ENCODE measurements at places on chromosomes 11 and 22.

DNA sequence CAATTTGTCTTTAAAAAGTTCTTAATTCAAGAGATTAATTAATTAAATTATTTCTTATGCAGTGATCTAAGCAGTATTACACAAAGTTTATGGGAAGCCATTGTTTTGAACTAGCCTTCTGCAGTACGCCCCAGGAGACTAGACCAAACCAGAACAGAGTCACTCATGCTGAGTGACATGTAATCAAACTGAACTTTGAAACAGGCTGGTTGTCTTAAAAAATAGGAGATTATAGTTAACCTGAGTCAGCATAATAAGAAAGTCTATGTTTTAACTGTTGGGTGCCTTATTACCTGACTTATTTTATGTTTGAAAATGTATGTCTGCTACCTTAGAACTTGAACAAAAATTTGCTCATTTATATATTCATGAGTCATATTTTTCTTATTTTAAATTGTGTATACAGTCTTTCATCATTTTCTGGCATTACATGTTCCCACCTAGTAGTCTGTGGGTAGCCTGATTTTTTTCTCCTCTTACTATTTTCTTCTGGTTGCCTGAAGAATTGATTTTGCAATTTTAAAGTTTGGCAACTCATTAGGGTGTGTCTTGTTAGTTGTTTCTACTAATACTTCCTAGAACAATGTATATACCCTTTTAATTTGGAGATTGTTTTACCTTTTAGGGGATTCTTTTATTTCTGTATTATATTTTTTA is 161.4 kb downstream of the AASDHPPT start:
- DNase-seq, result no peak

DNA sequence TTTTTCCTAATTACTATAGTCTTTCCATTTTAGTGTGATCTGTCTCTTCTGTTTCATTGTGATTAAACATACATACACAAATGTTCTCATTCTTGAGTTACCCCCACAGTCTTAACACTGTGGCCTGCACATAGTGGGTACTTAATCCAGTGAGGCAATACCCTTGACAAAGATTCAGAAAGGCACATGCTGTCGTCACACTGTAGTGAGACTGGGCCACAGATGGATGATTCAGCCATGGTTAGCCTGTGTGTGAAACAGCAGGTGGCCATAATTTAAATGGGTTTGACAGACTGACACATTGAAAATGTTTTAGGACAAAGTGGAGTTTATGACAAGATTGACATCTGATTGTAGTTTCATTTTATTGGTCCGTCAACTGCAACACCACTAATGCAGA is 313.1 kb downstream of the C11orf87 start:
- DNase-seq, result no peak

DNA sequence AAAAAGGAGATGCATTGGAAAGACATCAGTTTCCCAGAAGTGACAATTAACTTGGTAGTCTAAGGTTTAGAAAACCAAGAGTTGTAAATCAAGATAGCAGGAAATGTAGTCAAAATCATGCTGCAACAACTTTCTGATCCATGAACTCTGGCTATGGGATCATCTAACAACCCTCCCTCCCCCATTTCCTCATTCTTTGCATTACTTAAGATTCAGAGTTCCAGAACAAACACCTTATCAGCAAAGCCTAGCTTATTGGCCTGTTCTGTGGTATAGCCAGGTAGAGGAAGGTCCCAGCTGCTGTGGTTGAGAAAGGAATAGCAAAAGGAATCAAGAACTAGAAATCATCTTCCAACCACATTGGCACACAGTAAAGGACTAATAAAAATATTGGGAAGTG is 651.1 kb downstream of the METTL15 start:
- no peak for DNase-seq

GRCh38 chr11:81219661-81220060 is 1514.0 kb downstream of the FAM181B start:
- no peak for DNase-seq

- no peak for DNase-seq
Measured at GRCh38 chr22:26482161-26482560, 1.4 kb downstream of the HPS4 start.

DNA sequence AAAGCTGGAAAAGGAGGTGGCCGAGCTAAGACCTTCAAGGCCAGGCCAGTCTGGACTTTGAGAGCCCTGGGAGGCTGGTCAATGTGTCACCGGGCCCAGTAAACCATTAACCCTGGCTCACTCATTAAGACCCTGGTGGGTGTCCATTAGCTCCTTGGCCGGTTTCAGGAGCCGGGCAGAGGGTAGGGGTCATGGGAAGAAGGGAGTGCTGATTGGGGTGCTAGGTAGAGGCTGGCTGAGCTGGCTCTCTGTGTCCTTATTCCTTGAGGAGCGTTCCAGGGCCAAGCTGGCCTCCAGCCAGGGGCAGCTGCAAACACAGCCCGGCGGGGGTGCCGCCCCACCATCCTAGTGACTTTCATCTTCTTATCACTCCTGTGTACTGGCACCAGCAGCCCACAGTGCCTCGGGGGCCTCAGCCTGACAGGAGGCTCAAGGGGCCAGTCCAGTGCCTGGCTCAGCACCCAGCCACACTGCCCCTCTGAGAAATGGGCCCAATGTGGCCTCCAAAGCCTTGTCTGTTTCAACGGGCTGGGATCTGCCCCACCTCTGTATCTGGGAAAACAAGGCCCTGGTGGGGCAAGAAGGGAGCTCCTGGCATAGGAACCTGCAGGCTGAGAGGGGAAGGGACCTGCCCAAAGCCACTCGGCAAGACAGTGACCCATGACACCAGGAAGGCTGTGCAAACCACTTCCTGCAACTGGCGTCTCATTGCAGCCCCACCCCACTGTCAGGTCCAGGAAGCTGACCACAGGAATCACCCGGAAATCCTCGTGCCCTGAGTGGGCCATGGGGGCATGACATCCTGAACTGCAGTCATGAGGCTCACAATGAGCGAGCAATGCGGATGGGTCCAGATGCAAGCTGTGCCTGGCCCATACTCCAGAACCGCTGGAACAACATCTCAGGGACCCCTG is 15.1 kb upstream of the RGL4 start:
- DNase-seq, result no peak

DNA sequence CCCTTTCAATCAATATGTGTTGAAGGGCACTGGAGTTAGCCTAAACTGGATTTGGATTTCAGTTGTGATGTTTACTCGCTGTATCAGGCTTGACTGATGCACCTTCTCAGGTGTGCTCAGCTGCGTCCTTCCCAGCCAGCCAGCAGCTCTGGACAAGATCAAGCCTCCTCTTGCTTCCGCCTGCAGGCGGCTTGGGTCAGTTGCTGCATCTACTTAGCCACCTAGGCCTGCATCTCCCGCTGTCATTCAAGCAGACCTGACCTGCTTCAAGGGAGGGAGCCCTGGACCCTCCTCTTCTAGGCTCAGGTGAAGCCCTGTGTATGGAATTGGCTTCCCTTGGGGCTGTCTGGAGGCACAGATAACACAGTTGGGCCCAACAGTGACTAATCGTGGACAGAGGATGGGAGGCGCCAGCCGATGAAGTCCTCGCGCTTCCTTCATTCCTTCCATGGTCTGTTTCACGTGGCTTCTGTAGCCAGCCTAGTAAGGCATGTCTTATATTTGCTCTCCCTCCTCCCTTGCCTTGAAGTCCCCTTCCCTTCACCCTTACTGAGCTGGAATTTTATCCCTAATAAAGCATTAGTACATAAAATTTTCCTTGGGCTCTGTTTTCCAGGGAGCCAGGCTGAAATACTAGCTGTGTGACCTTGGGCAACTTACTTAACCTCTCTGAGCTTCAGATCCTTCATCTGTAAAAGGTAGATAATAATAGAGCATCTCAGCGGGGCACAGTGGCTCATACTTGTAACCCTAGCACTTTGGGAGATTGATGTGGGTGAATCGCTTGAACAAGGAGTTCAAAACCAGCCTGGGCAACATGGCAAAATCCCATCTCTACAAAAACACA is 2.1 kb upstream of the LHFPL7 start:
- no peak for DNase-seq

DNA sequence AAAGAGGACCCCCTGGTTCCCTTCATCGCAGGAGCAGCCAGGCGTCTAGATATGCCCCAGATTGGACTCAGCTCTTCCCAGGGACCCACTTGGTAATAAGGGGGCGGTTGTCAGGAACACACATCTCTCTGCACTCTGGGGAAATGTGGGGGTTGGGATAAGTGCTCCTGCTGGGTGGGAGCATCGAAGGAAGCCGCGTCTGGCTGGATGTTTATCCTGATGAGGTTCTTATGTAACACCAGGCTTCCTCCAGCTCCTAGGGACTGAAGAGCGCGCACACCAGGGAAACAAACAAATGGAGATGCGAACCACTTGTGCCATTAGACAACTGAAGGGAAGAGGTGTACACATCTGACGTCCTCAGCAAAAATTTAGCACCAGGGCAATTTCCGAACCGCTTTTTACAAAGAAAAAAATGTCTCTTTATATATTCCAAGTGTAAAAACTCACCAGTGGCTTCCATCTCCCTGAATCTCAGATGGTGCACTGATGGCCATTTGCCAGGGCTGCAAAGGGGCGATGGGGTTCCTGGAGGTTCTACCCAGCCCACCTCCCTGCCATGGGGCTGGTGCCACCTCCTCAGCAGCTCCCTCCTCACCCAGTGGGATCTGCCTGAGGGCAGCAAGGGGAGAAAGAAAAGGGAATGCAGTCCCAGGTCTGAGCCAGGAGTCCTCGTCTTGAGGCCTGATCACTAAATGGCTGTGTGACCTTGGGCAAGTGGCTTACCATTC is 89.4 kb downstream of the PKNOX2 start:
- DNase-seq, result no peak

DNA sequence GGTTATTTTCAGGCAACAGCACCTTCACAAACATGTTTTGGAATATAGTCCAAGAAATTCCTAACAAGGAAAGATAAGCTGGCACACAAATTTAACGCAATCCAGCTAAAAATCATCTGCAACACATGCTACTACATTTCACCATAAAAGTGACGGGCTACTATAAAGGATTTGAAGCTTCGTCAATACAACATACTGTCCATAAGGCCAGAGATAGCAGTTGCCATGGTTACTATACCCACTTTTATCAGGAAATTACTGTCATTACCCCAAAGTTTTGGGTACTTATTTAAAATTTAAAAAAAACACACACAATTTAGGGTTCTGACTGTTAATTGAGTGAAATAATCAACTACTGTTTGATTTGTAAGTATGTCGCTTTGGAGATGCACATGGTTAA is 6.9 kb downstream of the PHF21A start:
- no peak for DNase-seq

GRCh38 chr11:69192301-69192721 is 36.6 kb downstream of the SMIM38 start:
- no peak for DNase-seq

GRCh38 chr11:2305140-2305778 is 3.4 kb downstream of the TSPAN32 start:
- DNase-seq, result peak; percentile 71

GRCh38 chr11:61020551-61021235 is 49.2 kb downstream of the CD6 start:
- no peak for DNase-seq

DNA sequence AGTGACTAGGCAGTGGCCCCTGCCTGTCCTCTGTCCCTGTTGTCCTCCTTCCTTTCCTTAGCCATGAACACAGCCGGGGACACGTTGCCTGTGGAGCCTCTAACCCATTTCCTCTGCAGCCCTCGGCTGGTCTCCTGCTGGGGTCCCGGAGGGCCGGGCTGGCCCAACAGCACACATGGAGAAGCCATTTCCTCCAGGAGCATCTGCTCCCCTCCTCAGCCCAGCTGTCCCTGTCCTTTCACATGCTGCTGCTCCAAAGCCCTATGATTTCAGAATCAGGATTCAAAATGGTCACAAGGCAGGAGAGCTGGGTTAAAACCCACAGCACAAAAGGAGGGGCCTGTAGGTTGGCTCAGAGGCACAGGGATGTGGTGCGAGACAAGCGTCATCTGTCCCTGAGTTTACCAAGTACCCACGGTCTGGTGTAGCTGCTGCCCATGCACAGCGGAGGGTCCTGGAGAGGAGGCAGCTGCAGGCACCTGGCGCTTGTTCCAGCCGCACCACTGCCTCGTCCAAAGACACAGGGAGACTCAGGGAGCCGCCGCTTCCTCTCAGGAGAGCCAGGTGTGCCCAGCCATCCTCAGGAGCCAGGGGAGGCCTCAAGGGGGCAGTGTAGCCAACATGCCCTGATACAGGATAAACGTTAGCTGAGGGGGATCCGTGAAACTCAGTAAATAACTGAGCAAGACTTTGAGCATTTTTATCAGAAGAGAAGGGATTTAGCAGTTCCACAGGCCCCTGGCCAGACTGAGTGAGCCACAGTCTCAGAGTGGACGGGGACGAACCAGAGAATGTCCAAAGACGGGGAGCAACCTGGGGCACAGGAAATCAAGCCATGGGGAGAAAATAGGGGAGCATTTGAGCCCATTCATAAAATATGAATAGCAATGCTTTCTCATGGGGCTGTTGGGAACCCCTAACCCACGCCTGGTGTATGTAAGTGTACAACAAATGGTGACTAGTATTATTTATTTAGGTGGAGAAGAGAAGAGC is 3.9 kb upstream of the VSIG10L2 start:
- DNase-seq, result no peak

GRCh38 chr11:22807855-22808570 is 21.6 kb downstream of the SVIP start:
- no peak for DNase-seq

- no peak for DNase-seq
Measured at GRCh38 chr22:22857607-22858558, 29.7 kb upstream of the IGLL5 start.

- no peak for DNase-seq
Measured at GRCh38 chr11:34104680-34105078, 750 bp upstream of the NAT10 start.

DNA sequence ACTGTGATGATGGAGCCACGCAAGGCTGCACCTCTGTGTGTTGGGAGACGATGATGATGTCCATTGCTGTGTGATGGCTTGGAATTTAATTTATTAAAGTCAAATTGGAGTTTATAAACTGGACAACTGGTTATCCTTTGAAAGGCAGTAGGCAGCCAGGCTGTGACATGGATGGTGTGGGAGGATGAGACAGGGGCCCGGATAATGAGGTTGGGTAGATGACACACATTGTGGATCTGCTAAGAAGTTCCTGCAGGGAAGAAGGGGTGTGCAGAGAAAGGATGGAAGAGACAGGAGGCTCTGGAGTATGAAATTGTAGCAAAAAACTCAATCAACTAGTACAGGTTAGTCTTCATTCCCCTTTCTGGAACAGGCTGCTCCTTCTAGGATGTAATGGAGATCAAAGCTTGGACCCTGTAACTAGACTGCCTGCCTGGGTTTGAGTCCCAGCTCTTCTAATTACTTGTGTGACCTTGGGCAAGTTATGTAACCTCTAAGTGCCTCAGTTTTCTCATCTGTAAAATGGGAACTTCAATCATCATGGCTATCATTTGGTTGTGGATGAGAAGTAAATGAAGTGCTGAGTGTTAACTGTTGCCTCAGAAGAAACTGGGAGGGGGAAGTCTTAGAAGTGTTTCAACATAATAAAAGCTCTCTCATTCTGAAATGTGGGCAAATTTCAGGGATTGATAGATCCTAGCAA is 4.2 kb upstream of the HINFP start:
- DNase-seq, result no peak

- no peak for DNase-seq
Measured at GRCh38 chr11:119491753-119492510, 69.0 kb upstream of the THY1 start.

GRCh38 chr11:9887472-9887871 is 223.6 kb downstream of the SWAP70 start:
- DNase-seq, result no peak

- no peak for DNase-seq
Measured at GRCh38 chr11:14502039-14502438, 2.4 kb upstream of the COPB1 start.

GRCh38 chr11:70080763-70081162 is 2.6 kb downstream of the ANO1 start:
- no peak for DNase-seq

GRCh38 chr22:28883917-28884746 is 760 bp downstream of the ZNRF3 start:
- peak; percentile 13 for DNase-seq
